NCI-H446 (cell line): ENCODE measurements at places on chromosomes 2 and 18.

DNA sequence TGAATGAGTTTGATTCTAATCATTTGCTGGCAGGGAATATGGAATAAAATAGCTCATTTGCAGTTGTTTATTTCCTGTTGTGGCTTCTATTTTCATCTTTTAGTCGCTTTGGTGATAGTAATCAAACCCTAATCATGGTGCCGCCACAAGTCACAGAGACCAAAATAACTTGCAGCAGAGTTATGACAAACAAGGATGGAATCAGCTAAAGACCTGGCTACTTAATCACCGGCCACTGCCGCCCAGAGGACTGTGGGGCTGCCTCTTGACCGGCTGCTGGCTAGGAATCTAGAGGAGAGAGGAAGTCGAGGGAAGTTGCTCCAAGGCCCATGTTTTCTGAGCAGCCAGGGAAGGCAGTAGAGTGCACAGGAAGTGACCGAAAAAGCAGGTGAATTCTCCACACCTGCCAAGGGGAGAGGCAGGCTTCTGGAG is 5.1 kb upstream of the SMAD7 start:
- DNase-seq = no peak

DNA sequence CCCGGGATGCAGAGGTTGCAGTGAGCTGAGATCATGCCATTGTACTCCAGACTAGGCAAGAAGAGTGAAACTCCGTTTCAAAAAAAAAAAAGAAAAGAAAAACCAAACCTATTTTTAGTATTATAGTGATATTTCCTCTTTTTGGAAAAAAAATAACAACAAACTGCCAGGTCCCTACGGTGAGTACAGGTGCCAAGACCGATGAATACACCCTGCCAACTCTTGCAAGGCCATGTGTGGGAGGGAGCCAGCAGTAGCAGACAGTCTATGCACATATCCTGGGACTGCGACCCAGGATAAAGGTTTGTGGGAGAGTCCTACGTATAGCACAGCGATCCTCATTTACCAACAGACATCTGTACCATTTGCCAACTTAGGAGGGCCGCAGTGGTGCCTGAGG is 69.6 kb upstream of the DNMT3A start:
- no peak for DNase-seq

DNA sequence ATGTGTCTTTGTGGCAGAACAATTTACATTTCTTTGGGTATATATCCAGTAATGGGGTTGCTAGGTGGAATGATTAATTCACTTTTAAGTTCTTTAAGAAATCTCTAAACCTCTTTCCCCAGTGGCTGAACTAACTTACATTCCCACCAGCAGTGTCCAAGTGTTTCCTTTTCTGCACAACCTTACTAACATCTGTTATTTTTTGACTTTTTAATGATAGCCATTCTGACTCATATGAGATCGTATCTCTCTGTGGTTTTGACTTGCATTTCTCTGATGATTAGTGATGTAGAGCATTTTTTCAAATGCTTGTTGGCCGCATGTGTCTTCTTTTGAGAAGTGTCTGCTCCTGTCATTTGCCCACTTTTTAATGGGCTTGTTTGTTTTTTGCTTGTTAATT is 43.1 kb upstream of the PTH2R start:
- DNase-seq = no peak

DNA sequence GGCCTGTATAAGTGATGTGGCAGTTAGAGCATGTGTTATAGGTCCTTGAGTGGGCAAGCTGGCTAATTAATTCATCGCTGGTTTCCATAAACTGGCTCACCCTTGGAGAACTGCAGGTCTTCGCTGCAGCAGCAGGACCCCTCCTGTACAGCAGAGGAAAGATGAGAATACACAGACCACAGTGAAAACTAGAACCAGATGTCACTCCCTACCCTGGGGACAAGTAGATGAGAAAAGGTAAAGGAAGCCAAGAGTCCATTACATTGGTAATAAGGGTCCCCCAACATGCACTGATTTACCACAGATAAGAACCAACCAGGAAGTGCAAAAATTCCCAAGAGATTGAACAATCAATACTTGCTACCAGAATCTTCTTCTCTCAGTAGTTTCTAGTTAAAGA is 415.6 kb upstream of the LYPD1 start:
- no peak for DNase-seq

- DNase-seq = no peak
Observed at GRCh38 chr2:161374446-161374845, 41.7 kb upstream of the TBR1 start.

GRCh38 chr2:26068602-26069298 is 34.9 kb downstream of the RAB10 start:
- no peak for DNase-seq

DNA sequence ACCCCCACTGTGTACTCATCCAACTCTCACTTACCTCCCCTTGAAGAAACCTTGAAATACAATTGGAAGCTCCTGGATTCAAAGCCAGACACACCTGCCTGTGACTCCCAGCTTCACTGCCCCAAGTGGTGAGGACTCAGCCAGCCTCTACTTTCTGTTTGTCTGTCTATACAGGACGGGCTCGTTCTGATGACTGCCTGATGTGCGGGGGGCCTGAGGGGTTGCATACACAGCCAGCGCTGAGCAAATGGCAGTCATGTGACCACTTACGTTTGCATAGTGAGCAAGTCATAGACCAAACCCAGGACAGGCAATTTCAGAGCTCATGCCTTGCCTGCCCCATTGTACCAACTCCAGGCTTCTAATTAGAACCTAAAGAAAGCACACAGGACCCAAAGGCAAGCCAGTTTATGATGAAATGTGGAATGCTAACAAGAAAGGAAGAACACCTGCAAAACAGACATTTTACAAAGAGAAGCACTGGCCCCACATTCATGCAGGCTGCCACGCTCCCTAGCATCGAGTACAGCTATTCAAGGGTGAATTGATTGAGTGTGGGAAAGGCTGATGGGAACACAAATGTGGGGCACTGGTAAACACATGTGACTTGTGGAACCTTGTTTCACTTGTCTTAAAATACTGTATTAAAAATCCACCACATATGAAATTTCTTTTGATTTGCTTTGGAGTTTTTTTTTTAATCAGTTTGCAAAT is 137.8 kb downstream of the LNPK start:
- DNase-seq = no peak

DNA sequence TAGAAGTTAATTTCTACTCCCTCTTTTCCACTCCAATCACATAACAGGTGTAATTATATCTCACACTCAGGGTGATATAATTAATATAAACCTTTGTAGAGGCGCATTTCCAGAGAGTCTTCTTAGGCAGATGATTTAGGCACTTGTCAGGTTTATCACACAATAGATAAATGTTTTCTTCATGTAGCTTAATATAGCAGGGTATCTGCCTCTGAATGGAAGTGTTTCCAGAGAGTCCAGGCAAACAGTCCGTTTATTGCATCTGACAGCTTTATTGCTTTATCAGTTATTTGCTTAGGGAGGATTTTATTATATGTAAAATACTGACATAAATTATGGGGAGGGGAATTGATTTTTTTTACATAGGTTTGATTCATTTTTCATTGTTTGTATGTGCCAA is 766.3 kb downstream of the SLC4A3 start:
- DNase-seq = no peak

GRCh38 chr2:31414601-31415241 is at the start of gene XDH:
TSS of gene XDH (minus strand) at chr2:31414742. CDS start at chr2:31414666, 76 bp downstream.
- no peak for DNase-seq

DNA sequence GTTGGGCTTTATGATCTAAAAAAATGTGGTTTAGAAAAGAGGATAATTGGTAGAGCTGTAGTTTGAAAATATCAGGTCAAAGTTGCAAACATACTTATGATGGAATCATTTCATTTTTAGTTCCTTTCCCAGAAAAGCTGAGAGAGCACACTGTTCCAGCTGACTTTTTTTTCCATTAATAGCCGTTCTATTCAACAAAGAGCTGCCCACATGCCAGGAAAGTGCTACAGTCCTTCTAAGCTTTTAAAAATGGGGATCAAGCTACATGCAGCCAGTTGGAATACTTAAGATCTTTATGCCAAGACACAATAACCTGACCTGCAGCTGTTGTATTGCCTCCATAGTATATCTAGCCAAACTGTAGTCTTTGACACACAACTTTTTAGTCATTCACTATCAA is 111.5 kb downstream of the GALNT3 start:
- no peak for DNase-seq

DNA sequence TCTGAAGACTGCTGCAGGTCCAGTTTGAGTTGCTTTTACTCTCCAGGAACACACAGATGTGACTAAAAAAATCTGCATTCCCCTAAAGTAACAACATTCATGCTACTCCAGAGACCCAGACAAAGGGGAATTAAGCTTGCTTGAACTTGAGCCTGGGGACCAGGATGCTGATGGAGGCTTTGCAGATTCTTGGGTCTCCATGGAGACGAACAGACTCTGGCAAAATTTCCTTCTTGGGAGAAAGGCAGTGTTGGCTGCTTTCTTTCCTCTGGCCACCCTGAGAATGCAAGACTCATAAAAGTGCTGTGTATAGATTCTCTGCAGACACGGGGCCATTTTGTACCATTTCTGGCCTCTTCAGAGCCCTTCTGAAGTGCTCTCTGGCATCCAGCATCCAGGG is 112.0 kb downstream of the ACTR3 start:
- no peak for DNase-seq

- DNase-seq = no peak
Observed at GRCh38 chr2:237222178-237222577, 136.5 kb downstream of the COPS8 start.

DNA sequence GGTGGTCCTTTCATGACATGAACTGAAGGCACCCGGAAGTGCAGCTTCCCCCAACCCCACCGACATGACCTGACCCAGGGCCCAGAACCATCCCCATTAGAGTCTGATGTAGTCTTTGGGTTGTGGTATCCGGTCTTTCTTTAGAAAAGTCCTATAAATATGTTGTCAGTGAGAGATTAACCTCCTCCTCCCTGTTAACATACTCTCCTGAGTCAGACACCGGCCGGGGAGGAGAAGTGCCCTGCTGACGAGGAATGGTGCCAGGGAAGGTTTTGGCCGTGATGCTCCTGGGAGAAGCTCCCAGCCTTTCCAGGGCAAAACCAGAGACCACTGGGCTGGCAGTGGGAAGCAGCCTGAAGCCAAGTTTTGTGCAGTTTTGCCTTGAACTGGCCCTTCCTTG is 109.0 kb downstream of the LAMA3 start:
- DNase-seq = no peak

- no peak for DNase-seq
Observed at GRCh38 chr2:38909872-38910271, 20.2 kb downstream of the ARHGEF33 start.

- peak; percentile 84 for DNase-seq
Observed at GRCh38 chr2:54880428-54880827, 157.0 kb downstream of the EML6 start.

DNA sequence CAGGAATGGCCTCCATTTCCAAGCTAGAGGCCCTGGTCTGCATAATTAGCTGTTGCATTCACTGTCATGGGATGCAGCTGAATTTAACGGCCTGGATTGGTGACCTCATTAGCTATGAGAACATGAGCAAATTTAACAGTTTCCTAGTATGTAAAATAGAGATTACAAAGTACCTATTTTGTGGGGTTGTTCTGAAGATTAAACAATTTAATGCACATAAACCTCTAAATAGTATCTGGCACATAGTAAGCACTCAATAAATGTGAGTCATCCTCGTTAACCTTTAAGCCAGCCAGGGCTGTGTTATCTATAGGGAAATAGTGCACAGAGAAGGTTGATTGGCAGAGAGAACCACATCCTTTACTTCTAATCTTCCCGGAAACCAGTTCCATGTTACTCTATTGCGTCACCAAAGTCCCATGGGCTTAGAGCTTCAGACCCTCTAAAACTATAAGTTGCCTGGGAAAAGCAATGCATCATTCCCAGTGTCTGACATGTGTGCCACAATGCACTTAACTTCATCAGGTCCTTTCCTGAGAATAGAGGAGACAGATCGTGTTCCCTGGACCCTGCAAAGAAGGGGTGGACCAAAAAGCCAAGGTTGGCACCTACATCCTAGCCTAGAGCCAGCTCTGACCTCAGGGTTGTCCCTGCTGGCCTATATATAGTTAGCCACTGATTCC is 196.5 kb downstream of the LNPK start:
- no peak for DNase-seq

GRCh38 chr18:13560306-13560705 is 166.1 kb downstream of the FAM210A start:
- no peak for DNase-seq

DNA sequence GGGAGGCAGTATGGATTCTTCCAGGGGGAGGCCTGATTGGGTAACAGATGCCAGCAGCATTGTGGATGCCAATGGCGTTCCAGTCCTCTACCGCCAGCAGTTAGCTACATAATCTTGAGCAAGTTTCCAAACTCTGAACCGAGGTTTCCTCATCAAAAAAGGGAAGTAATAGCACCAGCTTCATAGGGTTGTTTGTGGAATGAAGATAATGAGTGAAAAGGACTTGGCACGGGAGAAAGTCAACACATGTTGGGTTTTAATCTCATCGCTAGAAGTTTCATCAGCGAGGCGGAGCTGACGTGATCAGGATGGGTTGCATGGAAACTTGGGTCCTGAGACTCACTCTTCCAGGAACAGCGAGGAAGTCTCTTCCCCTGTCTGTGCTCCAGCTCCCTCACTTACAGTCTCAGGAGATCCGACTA is 266.7 kb downstream of the SH3BP4 start:
- DNase-seq = no peak
